PC-9 (cell line): ENCODE measurements at places on chromosomes 2 and 18.
A peak's percentile ranks its signal among the peaks of the same experiment; 100 is the strongest.

GRCh38 chr2:25381502-25381901 is 39.8 kb upstream of the DNMT3A start:
- no peak for DNase-seq

GRCh38 chr18:21584391-21584790 is 16.1 kb downstream of the ESCO1 start:
- no peak for DNase-seq

DNA sequence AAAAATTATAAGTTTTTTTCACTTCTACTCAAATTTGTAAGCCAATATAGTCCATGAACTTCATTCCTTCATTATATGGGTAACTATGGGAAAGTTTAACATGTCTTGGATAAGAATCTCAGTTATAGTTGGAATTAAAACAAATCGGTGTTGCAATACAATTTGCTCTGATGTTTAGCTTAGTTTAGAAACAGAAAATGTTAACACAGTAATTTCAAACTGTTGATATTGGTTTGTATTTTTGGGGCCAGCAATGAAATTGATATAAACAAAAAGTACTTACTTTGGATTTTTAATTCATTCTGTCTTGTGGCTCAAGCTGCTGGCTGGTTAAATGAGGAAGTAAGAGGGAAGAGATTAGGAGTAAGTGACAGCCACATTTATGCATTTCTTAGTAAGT is 368.5 kb upstream of the NT5C1B start:
- DNase-seq: no peak

GRCh38 chr2:157107877-157108276 is 149.6 kb upstream of the GALNT5 start:
- peak; percentile 10 for DNase-seq

GRCh38 chr2:7419814-7420311 is 502.7 kb downstream of the RNF144A start:
- DNase-seq: no peak

- no peak for DNase-seq
Measured at GRCh38 chr2:29563697-29564096, 357.7 kb downstream of the ALK start.

DNA sequence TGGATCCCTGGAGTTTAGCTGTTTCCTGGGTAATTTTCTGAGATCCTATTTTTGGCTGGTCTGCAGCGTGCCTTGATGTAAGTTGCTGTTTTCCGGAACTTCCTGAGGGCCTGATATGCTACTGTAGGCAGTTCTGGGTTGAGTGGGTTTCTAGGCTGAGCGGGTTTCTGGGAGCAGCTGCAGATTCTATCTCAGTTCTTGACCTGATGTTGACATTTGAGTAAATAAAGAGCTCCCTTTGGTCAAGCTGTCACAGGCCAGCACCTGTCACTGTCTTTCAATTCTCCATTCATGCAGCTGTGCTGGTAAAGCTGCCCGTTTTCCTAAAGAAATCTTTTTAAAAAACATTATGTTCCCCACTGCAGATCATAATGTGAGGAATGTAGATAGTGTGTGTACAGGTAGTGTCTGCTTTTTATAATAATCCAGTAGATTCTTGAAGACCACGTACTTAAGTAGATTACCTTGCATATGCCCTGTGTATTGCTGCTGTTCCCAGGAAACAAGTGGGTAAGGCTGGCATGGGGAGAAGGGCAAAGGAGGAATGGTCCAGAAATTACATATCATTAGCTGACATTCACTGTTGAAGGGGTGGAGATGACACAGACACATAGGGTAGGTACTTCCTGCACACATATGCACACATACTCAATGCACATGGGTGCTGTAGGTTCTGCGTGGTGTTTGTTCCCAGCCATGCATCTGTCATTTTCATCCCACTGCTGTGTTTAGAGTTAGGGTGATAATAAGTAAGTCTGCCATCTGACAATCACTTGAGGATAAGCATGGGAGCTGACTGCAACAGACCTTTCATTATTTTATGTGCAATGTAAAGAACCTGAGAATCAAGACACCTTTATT is 25.9 kb downstream of the CD28 start:
- DNase-seq: no peak

DNA sequence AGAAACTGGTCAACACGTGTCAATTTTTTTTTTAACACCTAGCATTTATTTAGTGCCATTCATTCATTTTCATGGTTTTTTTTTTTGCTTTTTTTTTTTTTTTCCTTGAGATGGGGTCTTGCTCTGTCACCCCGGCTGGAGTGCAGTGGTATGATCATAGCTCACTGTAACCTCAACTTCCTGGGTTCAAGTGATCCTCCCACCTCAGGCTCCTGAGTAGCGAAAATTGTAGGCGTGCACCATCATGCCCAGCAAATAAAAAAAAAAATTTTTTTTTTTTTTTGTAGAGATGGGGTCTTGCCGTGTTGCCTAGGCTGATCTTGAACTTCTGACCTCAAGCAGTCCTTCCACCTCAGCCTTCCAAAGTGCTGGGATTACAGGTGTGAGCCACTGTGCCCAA is 21.1 kb downstream of the USP14 start:
- DNase-seq: no peak

GRCh38 chr2:147094077-147094476 is 750.8 kb upstream of the ACVR2A start:
- no peak for DNase-seq

GRCh38 chr2:107266555-107266954 is 380.6 kb upstream of the ST6GAL2 start:
- no peak for DNase-seq

- DNase-seq: no peak
Measured at GRCh38 chr2:77588438-77588837, 66.3 kb upstream of the LRRTM4 start.

DNA sequence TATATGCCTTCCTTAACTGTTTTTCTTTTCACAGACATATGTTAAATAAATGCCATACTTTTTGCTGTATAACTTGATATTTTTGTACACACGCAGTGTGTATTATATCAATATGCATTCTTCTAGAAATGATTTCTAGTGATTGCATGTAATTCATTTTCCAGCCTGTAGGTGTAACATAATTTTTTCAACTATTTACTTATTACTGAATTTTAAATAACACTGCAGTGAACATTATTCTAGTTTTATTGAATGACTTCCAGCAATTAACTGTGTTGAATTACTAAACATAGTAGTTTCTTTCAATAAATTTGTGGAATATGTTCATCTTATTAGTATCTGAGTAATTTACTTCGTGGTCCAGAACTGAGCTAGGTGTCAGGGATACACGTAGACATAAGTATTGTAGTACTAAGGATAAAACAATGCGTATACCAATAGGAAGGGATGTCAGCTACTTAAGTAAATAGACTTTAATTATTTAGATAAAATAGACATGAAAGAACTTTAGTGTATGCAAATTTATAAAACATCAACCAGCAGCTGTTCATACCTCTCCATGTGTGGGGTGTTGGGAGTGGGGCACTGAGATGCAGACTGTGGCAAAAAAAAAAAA is 28.0 kb downstream of the TANC1 start:
- no peak for DNase-seq

DNA sequence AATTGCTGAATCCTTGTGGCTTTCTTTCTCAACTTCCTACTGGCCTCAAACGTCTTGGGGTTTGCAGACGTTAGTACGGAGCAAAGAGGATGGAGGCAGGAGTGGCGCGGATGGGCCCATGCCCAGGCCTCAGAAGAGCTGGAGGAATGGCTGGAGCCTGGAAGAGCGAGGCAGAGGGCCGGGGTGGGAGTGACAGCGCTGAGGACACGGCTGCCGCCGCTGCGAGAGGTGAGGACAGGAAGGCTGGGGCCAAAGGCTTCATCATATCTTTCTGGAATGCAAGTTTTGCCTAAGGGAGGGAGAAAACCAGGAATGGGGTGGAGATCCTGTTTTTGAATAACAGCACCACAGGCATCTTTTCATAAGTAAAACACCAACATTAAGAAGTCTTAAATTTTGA is 178.5 kb upstream of the SESTD1 start:
- DNase-seq: no peak

DNA sequence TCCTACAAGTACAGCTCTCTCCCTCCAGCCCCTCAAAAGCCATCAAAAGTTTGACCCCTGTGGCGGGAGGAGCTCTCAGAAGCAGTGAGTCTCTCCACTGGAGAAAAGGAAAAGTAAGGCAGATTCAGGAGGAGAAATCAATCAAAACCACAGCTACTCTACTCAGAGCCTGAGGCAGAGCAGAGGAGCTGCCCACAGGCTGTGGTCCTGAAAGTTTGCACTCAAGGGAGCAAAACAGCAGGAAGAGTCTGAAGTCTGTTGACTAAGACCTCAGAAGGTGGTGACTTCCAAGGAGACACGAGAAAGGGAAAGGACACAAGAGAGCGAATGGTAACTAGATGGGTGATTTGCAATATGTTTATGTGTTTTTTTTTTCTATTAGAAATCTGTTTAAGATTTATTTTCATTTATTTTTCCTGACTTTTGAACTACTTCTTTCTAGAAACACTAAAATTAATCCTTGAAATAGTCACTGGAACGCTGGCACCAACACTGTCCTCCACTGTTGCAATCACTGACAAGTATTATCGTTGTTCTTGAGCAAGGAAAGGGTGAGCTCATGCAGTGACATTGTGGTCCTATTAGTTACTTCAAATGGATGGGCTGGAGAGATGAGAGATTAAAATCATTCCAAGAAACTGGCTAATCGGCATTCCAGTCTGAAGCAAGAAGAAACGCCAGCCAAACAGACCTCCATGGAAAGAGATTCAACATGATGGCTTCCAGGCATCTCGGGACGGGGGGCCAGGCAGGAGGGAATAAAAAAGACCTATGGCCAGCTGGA is 35.8 kb downstream of the PID1 start:
- DNase-seq: no peak

GRCh38 chr2:197293252-197294007 is 17.1 kb downstream of the ANKRD44 start:
- DNase-seq: no peak
